Activated CD4-positive, CD25-positive, alpha-beta regulatory T cell (primary cell): ENCODE measurements at places on chromosomes 4 and X.

DNA sequence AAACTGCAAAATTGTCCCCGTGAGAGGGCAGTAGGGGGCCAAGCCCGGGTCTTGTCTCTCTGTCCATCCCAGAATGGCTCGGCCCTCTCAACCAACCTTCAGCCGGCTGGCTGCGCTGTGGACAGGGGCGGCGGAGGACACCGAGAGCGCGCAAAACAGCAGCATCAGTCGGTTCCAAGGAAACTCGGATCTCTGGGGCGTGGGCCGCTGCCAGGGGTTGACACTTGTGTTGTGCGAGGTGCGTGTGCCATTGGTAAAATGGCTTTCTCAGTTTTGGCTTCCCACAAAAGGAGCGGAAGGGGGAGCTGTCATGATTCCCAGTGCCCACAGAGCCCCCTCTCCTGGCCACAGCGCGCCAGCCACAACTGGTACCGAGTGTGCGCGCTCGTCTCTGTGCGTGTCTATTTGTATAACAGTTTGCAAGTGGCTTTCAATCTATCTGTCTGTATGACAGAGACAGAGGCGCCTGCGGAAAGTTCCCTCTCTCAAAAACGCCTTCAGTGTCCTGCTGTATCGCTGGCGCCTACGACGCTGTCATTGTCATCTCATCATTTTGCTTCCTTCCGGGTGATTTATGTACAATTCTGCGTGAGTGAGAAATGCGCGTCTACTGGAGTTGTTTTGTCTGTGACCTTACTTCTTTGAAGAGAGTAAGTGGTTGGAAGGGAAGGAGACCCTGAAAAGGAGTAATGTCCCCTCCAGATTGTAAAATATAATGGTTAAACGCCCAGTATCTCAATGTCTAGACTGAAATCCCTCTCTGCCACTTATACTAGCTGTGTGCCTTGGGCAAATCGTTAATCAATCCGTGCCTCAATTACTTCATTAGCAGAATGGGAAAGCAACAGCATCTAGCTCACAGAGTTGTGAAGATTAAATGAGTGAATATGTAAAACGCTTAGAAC is 1.8 kb downstream of the DKK2 start:
- no peak for DNase-seq

GRCh38 chr4:182968917-182969650 is 51.9 kb upstream of the DCTD start:
- DNase-seq: no peak

- no peak for DNase-seq
Measured at GRCh38 chrX:149259241-149259640, 245.9 kb downstream of the IDS start.

DNA sequence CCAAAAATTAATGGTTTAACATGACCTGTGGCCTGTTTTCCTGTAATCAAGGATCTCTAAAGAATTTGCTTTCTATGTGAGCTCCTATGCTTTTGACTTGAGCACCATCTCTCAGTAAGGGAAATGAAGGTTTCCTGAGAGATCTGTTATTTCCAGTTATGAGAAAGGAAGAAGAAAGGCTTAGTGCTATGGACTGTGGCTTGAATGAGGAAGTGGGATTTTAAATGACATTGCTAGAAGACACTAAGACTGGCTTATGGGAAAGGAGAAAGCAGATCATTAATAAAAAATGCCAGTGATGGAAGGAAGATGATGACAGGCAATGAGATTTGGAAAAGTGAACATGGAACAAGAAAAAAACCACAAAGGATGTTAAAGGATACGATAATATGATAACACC is 285.4 kb downstream of the OPHN1 start:
- DNase-seq: no peak

GRCh38 chrX:118740276-118740889 is 13.0 kb downstream of the IL13RA1 start:
- no peak for DNase-seq

GRCh38 chr4:114481856-114482255 is 116.8 kb upstream of the UGT8 start:
- DNase-seq: no peak

DNA sequence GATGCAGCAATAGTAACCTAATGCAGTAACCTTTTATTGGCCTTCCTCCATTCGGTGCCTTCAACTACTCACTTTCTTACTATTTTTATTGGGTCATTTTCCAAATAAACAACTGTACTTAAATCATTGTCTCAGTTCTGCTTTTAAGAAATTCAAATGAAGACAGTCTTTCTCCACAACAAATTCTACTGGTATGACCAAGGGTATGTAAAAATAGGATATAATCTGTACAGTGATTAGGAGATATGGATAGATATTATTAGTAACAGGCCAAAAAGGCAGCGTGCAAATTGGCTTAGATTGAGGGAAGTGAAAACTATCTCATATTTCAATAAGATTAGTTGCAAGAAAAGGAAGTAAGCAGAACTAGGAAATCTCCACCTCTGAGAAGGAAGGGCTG is 177.4 kb upstream of the PPP1R2C start:
- no peak for DNase-seq

- DNase-seq: no peak
Measured at GRCh38 chr4:136571315-136571714, 961.0 kb downstream of the PCDH18 start.

DNA sequence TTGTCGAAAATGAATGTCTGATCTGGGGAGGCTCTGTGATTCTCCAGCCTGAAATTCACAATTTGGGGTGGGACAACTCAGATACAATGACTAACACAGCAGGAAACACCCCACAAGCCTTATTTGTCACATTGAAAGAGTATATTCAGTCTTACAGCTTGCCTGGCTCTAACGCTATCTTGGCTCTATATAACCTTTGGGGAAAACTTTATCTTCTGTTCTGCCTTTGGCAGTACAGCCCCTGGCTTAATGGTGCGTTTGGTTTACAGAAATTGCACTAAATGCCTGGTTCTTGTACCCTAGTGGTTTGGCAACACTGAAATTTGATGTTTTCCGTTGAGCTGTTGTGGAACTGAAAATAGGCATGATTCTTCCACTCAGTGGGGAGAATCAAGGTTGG is 178.1 kb upstream of the VEGFC start:
- DNase-seq: no peak

- DNase-seq: no peak
Measured at GRCh38 chrX:29587107-29587506, 628.3 kb upstream of the MAGEB2 start.

GRCh38 chr4:15149234-15149838 is 147.1 kb downstream of the CPEB2 start:
- DNase-seq: no peak

GRCh38 chrX:101803451-101803850 is 128.4 kb downstream of the ZMAT1 start:
- no peak for DNase-seq

GRCh38 chr4:148283665-148284064 is 158.5 kb downstream of the NR3C2 start:
- DNase-seq: no peak

- no peak for DNase-seq
Measured at GRCh38 chr4:85402371-85402770, 72.6 kb upstream of the ARHGAP24 start.

DNA sequence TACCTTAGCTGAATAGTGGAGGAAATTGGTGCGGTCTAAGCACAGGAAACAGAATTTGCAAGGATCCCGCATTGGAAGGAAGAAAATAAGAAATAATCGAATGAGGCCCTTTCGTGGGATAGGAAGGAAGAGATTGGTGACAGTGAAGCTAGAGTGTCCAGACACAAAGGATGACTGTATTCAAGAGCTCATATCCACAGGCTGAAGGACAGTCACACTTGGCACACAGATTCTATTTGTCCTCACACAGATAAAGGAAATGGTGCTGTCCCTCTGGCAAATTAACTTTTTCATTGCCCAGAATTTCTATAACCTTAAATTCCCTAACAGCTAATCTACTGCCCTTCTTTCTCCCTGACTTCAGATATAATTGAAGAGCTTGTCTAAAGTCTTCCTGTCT is 2188.9 kb upstream of the TENM3 start:
- no peak for DNase-seq

DNA sequence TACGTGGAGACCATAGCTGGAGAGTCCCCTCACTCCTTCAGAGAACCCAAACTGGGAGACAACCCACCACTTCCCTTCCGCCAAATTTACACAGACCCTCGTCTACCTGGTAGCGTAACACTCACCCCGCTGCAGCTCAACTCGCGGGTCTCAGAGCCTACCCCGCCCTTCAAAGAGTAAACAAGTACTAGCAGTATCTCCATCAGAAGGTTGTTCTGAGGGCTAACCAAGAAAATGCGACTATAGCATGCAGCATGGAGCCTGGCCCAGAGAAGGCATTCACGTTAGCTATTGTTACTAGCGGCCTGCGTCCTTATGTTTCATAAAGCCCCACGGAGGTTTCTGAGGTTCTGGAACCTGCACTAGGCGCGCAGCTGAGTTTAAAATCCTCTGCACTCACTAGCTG is 531 bp upstream of the MANBA start:
- DNase-seq: no peak

GRCh38 chr4:129641179-129641578 is 545.2 kb downstream of the C4orf33 start:
- no peak for DNase-seq

DNA sequence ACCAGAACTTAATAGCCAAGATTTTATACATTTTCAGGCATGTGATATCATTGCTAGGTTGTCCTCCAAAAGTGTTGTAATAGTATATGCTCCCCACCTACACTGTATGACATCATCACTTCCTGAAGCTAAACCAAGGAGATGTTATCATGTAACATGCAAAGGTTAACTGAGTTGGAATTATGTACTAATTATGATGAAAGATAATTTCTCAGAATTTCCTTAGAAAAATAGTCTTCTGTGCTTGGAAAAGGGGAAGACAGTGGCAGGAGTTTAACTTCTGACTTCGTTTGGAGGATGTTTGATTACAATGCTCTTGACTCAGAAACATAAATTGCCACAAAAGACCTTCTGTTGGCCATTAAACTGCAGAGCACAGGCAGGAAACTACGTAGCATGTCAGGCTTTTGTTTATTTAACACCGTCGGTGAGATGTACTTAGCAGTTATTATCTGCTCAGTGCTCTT is 83.6 kb upstream of the GUCY1A1 start:
- no peak for DNase-seq

- DNase-seq: no peak
Measured at GRCh38 chrX:24355095-24355494, 5.3 kb upstream of the SUPT20HL1 start.

GRCh38 chr4:118280501-118281218 is 72.1 kb downstream of the PRSS12 start:
- no peak for DNase-seq

GRCh38 chr4:151922306-151922705 is 161.5 kb upstream of the GATB start:
- no peak for DNase-seq

DNA sequence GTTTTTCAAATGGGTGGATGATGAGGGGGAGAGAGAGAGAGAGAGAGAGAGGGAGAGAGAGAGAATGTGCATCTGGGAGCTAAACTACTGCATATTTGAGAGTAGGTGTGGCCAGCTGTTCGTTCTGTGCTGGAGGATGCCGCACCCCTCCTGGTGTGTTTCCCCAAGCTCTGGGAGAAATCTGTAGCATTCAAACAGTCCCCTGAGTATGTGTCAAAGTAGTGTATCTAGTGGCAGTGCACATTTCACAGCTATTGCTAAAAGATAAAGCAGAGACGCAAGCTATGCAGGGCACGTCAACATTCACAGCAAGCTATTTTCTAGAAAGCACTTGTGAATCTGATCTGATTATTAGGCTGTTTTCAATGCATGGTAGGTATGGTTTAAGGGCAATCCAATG is 83.5 kb upstream of the LIMCH1 start:
- DNase-seq: no peak

DNA sequence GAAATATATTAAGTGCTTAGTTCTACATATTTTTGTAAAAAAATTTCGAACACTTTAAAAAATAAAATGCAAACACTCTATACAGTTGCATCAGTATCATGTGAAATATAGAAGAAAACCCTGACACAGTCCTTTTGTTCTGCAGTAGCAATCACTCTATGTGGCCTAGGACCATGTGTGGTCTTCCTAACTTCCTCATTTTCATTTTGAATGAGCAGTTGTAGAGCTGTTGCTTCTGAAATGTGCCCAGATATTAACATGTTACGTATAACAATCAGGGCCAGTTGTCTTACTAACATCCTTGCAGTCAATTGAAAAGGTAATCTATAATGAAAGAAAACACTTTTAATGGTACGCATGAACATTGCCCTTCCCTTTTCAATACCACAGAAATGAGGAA is 107.9 kb downstream of the ZNF827 start:
- no peak for DNase-seq

DNA sequence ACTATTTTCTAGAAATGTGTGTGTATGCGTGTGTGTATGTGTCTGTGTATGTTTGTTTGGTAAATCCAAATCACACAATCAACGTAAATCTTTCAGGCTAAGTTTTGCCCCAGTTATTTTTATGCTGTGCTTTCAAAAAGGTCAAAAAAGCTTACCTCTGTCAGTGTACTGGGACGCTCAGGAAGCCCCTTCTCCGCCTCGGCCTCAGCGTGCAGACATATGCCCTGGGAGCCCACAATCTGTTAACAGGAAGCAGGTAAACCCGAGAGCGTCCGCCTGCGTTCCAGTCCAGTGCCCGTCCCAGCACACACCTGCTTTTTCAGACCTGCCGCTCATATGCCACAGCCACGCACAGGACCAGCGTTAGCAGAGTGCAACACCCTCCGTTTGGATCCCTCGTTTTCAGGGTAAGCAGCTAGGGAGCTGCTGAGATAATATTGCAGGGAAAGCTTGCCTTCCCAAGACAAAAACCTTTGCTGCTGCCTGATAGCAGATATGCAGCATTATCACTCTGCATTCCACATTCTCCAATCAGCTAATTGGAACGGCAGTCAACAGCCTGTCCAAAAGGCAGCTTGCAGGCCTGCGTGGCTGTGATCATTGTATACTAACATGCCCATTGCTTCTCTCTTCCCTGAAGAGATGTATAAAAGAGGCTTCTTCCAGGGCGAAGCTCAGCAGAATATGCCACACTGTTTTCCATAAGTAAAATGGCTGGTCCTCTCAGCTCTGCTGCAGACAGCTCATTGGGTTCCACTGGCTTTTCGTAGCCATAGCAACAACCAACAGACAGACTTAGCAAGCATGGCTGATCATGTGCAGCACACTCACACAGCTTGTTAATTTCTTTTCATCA is at the start of gene SORBS2:
SORBS2 (minus strand) TSS at position 686 of the 856 bp plus-strand sequence. CDS start 121,623 bp downstream, outside the sequence.
- no peak for DNase-seq

- no peak for DNase-seq
Measured at GRCh38 chr4:186719925-186720694, 3.5 kb downstream of the FAT1 start.

- DNase-seq: no peak
Measured at GRCh38 chr4:102503831-102504786, 3.0 kb downstream of the NFKB1 start.
